ENCODE measurements at places on chromosomes 6 and 20.

DNA sequence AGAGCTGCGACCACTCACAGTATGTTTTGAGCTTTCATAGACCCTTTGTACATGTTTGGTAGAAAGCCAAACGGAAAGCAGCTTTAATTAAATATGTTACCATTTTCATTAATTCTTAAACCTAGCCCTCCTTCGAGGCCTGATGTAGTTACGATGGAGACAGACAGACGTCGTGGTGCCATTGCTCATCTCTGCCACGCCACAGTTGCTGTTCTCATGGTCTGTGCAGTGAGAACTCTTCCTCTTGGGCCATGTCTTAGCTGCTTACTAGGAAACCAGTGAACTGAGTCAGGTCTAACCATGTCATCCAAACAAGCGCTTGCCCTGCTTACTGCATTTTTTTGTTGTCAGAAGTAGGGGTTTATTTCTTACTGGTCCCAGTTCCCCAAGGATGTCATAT lies 62.8 kb downstream of the SNX9 start:
- DNase-seq = no peak

DNA sequence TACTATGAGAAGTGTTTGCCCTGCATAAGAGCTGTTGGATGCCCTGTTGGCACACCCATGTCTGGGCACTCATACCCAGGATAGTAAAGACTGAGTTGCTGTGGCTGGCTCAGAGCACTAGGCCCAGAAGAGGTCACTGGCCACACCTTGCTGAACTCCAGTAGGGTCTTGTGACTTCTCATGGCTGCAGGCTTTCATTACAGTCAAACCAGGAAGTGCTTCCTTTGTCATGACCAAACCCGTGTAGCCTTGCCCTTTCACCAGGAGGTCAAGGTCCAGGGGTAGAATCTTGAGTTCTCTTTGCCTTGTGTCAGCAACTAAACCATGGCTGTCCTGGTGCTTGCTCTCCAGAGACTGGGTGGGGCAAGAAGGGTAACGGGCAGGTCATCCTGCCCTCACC lies 49.5 kb downstream of the CD164 start:
- no peak for DNase-seq

- DNase-seq = no peak
These were observed 150.3 kb downstream of the OTOR start for GRCh38 chr20:16898433-16898832.

DNA sequence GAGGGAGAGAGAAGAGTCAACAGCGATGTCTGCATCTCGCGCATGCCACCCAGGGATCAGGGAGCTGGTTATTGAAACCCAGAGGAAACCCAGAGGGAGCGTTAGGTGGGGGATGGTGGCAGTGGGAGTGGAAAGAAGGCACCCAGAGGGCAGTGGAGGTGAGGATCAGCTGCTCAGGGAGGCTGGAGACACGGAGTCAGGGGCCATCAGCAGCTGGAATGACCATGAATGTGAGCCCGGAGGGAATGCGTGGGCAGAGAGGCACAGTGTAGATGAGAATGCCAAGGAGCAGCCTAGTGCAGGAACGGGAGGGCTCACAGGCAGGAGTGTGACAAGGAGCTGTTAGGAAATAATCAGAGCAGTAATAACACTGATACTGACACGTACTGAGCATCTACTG lies 36.2 kb downstream of the RSPO4 start:
- DNase-seq = no peak

DNA sequence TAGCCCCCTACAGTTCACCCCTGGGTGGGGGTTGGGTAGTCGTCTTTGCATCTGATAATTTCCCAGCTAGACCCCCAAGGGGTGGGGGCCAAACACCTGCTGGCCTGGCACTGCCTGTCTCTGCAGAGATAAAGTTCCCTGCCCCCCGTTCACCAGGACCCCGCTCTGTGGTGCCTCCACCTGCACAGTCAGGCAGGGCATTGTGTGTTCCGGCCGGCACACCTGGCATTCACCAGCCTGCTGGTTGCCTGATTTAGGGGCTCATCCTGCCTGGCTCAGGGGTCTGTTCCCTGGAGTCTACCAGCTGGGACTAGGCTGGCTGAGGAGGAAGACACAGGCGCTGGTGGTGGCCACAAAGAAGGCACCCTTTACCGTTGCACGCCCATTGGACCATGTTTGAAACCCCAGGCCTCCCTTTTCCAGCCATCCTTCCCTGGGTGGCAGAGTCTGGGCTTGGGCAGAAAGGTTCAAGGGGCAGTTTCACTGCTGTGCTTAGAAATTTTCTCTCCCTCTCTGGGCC lies 30.8 kb upstream of the SCRT2 start:
- no peak for DNase-seq

DNA sequence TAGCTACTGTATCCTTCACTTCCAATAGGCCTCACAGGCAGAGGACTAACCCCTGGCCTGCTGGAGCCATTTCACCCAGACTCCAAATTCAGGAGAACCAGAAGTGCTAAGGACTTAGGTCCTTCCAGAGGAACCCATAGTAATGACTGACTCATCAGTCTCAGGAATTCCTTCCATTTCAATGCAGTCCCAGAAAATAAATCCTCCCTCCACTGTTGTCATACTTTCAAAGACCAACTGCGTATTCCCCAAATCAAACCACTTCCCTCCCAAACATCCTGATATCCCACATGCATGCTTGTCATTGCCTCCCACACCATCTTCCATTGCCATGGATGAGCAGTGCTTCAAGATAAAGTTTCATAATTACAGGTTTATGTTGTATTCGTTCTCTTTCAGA lies 31.8 kb upstream of the NT5E start:
- DNase-seq = no peak

- DNase-seq = no peak
These were observed 585.3 kb upstream of the MAN1A1 start for GRCh38 chr6:119934816-119935215.

DNA sequence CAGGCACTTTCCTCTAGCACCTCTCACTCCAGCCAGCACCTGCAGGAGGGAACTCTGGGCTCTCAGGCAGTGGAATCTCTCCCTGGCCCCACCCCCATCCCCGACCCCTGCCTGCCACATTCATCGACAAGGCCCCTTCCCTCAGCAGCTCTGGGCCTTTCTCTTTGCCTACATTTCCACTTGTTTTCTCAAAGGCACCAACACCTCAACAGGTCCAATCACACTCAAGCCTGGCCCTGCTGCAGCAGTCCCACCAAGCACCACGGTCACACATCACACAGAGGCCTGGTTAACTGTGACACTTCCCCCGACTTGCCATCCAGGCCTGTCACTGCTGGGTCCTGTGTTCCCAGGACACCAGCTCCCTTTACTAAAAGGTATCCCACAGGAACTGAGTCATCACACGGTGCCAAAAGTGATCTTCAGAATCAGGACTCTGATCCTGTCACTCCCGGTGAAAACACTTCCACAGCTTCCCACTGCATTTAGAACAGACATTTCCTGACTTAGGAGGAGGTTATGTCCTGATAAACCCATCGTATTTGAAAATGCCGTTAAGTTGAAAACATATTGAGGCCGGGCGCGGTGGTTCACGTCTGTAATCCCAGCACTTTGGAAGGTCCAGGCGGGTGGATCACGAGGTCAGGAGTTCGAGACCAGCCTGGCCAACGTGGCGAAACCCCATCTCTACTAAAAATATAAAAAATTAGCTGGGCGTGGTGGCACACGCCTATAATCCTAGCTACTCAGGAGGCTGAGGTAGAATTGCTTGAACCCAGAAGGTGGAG lies 54.9 kb downstream of the MYH7B start:
- DNase-seq = no peak

DNA sequence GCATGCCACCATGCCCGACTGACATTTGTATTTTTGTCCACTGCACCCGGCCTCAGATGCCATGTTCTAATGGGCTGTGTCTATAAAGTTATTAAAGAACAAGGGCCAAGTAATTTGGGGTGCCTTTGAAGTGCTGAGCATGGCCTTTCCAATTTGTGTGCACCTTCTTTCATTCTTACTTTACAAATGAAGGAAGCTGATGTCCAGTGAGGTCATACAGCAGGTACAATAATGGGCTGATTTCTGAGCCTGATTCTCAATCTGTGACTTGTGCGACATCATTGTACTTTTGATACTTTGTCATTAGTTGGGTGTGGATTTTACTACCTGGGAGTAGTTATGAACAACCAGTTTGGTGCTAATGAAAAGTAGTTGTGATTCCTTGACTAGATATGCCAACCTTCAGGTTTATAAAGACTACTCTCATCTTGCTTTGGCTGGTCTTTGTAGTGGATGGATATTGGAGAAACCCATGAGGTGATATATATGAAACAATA lies 94.3 kb downstream of the JARID2 start:
- no peak for DNase-seq

- no peak for DNase-seq
These were observed 48.6 kb downstream of the LRFN2 start for GRCh38 chr6:40538556-40538955.

DNA sequence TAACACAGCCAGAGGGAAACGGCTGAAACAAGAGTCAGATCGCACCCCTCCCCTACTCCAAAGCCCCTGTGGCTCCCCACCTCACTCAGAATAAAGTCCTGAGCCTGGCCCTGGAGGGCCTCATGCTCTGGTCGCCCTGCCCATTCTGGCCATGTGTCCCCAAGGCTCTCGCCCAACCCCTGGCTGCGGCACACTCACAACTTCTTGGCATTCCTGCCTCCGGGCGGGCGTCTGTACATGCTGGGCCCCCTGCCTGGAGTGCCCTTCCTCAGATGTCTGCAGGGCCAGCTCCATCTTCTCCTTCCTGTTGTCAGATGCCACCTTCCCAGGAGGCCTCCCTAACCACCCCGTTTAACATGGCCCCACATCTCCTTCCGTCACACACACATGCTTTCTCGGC lies 17.1 kb upstream of the NOL4L start:
- no peak for DNase-seq

DNA sequence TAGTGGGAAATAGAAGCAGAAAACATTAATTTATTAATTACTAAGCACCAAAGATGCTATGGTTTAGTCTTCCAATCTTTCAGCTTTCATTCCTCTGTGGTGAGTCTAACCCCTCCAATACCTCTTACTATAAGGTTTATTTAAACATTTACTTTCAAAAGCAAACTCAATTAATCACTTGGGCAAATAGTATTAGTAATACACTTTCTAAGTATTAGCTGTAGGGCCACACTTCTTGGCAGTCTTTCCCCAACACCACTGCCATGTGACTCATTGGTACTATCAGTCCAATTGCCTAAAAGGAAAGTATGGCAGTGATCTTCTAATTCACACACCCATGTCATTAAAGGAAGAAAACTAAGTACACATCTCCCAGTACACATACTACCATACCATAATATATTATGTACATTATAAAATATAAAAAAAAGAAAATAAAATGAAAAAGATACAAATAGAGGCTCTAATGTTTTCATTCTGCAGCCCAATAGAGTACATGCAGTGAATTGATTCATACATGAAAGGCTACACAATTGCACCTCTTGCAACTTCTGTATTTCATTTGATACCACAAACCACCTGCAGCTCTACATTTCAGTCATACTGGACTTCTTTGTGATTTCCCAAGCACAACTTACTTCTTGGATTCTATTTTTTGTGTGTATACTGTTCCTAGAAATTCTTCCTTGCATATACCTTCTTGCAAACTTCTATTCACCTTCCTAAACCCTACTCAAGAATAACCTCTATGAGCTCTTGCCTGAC lies 218.6 kb downstream of the PKHD1 start:
- DNase-seq = no peak

- DNase-seq = no peak
These were observed 8.1 kb upstream of the DDR1 start for GRCh38 chr6:30876039-30876730.

GRCh38 chr6:118705544-118706491 lies 54.4 kb upstream of the CEP85L start:
- DNase-seq = no peak

DNA sequence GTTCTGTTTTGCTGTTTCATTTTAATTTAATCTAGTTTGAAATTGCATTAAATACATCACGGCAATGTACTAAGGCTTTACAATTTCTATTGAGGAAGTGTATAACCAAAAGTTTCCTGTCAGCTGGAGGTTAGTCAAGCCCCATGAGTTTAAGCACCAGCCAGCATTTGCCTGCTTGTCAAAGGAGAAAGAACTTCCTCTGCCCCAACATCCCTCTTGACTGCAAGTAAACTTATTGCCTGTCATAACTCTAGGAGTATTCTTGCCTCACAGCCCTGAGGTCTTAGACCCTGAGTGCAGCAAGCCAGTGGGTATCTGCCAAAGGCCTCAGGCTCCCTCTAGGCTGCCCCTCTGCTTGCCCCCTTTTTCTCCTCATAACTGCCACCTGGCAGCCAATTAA lies 106.7 kb upstream of the INSM1 start:
- DNase-seq = no peak

- no peak for DNase-seq
These were observed 163.7 kb downstream of the CARMIL1 start for GRCh38 chr6:25442898-25443297.

DNA sequence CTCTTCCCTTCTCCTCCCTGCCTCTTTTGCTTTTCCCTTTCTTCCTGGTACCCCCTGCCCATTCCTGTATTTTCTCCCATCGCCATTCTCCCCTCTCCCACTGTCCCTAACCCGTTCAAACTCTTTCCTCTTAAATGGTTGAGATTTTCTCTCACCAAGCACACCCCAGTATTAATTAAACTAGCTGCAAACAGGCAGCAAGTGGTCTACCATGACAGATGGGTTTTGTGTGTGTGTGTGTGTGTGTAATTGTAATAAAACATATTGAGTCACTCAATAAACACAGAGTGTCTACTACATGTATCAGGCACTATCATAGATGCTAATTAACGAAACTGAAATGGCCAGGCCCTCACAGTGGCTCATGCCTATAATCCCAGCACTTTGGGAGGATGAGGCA lies 6.7 kb downstream of the RAET1E start:
- DNase-seq = no peak

DNA sequence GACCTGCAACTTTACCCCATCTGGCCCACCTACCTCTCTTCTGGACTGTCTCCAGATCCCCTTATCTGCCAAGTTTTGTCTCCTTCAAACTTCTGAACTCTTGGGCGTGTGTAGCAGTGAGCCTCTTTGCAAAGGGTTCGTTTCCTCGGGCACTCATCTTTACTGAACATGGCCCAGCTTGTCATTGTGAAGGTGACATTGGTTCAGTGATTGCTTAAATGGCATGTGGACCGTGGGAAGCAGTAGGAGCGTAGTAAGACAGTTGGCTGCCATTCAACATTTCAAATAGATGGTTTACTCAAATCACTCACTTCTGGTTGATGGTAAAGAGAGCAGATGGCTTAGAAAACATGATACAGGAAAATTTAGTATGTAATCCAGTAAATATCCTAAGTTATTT lies 34.8 kb upstream of the KIF25 start:
- DNase-seq = no peak

GRCh38 chr6:16804546-16805242 lies 43.4 kb upstream of the ATXN1 start:
- no peak for DNase-seq

DNA sequence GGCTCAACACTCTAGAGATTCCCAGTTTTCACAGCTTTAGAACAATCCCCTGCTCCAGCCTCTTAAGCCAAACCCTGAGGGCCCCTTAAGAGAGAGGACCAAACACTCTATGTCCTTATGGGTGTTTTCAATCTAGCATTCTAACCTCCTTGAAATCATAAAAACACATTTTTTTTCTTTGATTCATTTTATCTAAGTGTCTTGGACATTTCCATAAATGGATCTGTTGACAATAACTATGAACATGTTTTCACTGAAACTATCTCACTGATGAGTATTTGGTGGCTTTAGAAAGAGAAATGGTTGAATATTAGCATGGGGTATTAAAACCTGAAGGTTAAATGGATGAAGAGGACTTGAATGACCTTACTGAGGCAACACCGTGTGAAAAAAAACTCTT lies 27.6 kb upstream of the PDE7B start:
- DNase-seq = no peak
